ENCODE measurements at places on chromosomes 3 and 15.
A peak's percentile ranks its signal among the peaks of the same experiment; 100 is the strongest.

GRCh38 chr3:12141350-12141749 is 17.4 kb downstream of the TIMP4 start:
- DNase-seq: no peak

DNA sequence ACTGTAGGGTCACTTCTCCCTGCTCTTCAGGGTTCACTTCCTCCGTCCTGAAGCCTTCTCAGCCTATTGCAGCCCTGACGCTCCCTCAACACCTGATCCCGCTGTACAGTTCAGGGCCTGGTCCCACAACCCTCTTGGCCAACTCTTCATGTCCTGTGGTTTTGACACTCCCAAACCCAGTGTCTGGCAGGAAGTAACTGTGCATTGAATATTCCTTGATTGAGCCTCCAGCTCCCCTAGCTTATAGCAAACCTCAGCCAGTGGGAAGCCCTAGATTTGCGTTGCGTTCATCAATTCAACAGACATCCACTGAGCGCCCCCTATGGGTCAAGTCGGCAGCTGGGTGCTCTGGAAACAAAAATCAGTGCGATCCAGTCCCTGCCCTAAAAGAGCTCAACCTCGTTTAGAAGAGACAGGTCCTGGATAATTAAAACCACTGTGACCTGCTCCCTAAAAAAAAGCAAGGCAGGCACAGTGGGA is 13.5 kb downstream of the UBAP1L start:
- DNase-seq: peak; percentile 19

GRCh38 chr15:78928616-78929093 is 16.2 kb downstream of the CTSH start:
- no peak for DNase-seq

- no peak for DNase-seq
Measured at GRCh38 chr3:151499168-151499567, 38.3 kb upstream of the IGSF10 start.

DNA sequence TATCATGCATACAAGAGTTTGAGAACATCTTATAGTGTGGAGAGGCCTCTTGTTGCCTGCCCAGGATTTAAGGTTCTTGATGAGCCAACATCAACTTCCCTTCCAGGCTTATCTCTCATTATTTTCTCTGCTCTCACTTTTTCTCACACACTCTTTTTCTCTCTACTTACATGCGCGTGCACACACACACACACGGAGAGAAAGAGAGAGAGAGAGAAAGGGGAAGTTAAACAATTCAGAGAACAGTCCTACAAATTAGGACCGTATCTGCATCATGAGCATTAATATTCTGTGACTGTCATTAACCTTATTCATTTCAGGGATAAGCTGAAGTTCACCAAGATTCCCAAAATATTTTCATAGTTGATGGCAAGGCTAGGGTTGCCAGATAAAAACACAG is 269.0 kb downstream of the ZNF621 start:
- no peak for DNase-seq

DNA sequence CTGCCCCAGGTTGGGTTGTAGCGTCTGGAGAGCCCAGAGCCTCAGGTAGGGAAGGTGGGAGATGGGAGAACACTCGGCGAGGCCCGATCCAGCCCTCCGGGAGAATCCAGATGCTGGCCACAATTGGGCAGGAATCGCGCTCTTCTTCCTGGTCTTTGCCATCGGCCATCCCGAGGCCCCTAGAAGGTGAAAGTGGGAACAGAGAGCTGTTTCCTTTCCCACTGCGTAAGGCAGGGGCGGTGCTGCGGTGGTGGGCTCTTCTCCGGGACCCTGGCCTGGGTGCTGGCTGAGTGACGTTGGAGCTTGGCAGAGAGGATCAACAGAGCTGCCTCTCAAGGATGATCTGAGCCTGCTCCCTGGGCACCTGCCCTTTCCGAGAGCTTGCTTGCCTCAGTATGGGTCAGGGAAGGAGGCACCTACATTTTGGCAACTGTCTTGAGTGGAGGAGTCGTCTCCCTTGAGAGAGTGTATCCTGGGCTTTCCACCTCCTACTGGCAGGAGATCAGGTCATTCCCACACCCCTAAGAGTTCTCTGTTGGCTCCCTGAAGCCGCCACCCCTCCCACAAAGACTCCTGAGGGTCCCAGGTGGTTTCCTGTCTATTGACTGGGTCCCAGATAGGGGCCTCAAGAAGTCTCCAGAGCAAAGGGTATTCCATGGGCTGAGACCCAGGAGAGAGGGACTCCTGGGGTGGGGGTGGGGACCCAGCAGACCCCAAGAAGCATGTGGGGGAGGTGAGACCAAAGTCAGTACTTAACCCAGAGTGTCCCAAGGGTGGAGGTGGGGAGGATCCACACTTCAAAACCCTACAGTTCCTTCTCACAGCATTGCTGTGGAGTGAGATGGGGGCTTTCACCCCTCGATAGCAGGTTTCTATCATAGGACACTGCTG is 1.6 kb downstream of the C15orf39 start:
- no peak for DNase-seq

GRCh38 chr3:77541203-77541922 is 501.5 kb downstream of the ROBO2 start:
- DNase-seq: no peak

DNA sequence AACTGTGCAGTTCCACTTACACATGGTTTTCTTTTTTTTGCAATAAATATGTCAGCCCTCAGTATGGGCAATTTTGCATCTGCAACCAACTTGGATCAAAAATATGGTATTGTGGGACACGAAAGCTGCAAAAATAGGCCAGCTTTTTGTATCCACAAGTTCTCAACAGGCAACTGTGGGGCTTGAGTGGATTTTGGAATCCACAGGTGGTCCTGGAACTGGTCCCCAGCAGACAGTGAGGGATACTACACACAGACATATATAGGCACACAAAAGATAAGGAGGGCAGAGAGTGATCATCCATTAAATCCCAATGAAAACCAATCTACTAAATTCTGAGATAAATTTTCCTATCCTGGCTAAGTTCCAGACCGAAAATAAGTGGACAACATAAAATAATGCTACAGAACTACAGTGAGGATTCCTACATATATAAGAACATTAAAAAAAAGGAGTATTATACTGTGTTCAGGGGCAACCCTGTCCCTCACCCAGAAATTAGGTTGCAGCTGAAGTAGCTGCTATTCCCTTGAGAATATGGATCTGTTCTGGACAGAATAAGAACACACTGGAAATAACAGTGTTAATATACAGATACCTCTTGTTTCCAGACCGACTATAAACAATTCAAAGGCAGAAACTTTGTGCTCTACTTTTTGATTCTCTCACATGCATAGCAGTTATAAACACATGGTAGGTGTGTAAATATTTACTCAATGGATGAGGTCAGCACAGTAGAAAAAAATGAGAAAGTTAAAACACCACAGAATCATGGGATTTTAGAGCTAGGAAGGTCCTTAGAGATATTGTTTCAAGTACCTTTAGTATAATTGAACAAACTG is 25.4 kb downstream of the DENND4A start:
- DNase-seq: no peak

- DNase-seq: no peak
Measured at GRCh38 chr15:82294061-82294690, 31.6 kb downstream of the SAXO2 start.

DNA sequence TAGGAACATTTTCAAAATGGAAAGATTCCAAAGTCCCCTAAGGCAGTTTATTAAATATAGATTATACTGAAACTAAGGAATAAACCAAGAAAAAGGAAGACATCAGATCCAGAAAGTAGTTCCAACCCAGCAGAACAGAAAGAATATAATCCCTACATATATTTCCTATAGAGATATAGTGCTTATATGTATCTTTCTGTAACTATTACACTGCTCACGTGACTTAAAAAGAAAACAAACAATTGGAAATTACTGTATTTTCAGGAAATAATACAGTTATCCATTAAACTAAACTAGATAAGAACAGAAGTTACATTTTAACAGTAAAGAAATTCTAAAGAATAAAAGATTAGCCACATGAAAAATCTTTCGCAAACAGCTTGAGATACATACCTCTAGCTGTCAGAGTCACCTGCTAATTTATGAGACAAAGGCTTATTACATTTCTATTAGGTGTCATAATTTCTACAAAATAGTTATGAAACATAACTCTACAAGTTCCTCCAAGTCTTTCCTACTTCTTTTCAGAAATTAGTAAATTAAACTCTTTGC is 10.5 kb downstream of the DPH6 start:
- no peak for DNase-seq

GRCh38 chr15:85555875-85556617 is 175.6 kb downstream of the AKAP13 start:
- no peak for DNase-seq

- no peak for DNase-seq
Measured at GRCh38 chr3:24155276-24155675, 210.2 kb downstream of the NR1D2 start.

DNA sequence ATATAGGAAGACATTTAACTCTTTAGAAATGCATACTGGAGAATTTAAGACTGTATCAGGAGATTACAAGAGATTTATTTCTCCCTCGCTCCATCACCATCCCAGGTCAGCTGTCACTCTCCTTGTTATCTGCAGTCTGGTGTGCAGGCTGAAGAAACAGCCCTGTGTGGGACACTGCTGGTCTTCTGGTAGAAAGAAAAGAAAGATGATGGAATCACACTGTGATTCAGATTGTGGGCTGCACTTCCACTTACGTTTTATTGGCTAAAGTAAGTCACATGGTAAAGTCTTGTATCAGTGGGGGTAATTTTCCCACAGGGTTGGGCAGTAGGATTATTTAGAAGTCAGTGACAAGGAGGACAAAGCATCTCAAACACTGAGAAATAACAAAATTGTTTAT is 18.1 kb upstream of the ATP1B3 start:
- DNase-seq: no peak

DNA sequence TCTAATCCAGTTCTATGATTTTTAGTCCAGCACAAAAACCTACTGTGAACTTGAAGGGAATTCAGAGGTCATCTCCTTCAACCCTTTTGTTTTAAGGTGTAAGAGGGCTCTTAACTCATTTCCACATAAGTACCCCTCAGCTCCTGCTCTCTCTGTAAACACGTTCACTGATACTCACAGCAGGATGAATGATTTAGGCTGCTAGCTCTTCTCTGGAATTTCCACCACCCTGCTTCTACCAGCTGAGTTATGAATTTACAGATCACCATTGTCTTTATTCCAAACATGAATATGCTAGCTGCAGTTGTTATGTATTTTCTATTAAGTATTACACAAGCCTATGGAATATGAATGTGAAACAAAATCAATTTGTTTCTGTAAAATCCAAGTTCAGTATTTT is 101.3 kb upstream of the NANOGP8 start:
- DNase-seq: no peak

GRCh38 chr3:69161587-69162307 is 39.4 kb upstream of the LMOD3 start:
- no peak for DNase-seq

DNA sequence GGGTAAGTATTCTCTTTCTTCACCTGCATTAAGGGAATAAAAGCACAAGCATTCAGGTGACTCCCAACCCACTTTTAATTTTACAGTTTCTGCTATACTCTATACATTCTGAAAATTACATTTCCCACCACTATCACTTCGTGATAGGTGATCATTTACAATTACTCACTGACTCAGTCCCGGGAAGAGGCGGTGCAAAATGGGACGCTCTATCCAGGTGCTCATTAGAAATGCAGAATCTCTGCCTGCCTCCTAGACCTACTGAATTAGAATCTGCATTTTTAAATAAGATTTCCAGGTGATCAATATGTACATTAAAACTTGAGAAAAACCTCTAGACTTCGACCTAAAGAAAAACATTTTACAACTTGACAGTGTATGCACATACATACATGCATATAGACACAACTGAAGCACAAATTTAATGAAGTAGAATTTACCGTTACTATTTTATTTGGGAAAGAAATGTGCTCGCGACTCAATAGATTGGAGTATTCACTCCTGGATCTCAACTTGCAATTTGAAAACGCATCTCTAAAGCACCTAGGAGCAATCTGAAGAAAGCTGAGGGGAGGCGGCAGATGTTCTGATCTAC is 598 bp upstream of the TGFBR2 start:
- no peak for DNase-seq

- no peak for DNase-seq
Measured at GRCh38 chr3:65979162-65979561, 59.6 kb downstream of the MAGI1 start.

DNA sequence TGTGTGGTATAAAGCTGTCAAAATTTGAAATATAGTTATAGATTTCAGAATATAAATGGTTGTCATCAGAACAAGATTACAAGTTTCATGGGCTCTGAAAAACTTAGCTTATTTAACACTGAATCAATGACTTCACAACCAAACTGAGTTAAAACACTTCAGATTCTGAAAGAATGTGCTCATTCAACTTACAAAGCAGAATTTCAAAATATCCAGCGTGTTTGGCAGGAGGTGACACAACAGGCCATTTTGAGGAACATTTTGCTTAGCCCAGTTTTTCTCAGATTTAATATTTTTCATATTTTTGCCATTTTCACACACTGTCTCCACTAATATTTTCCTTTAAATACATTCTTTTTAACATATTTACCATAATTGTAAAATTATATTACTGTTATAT is 781.1 kb downstream of the TUSC7 start:
- no peak for DNase-seq

- no peak for DNase-seq
Measured at GRCh38 chr15:48306639-48307038, 24.6 kb upstream of the DUT start.

DNA sequence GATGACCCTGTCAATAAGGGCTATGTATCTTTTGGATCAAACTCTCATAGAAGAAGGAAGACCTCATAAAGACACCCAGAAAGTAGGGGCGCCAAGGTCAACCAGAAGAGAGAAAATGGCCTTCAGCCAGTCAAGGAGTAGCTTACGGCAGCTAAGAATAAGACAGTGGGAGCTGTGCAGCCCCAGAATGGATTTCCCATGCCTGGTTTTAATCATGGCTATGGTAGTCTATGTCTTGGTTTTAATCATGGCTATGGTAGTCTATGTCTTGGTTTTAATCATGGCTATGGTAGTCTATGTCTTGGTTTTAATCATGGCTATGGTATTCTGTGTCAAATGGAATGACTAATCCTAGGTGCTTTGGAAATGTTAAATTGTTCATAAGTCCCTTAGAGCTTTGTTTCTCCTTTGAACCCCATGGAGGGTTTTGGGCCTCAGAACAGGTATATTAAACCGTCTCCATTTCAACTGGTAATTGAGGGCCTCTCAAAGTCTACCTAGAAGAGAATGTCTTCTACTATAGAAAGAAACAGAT is 742.0 kb upstream of the CFAP20DC start:
- no peak for DNase-seq

- no peak for DNase-seq
Measured at GRCh38 chr3:1190569-1190968, 97.7 kb downstream of the CNTN6 start.

GRCh38 chr15:49860101-49860500 is 239.3 kb downstream of the DTWD1 start:
- no peak for DNase-seq

GRCh38 chr3:64554096-64554920 is 133.5 kb downstream of the ADAMTS9 start:
- no peak for DNase-seq

GRCh38 chr15:44812029-44812517 is 75.7 kb downstream of the TRIM69 start:
- DNase-seq: no peak

GRCh38 chr15:62505762-62506161 is 340.7 kb upstream of the C2CD4B start:
- DNase-seq: no peak

Data from CD4-positive, alpha-beta T cell (primary cell).